Mesenteric fat pad (tissue), 1 donor: ENCODE measurements at places on chromosomes 4 and X.

GRCh38 chrX:54029529-54030143, 14.6 kb downstream of the PHF8 start:
- DNase-seq: no peak

GRCh38 chr4:13865871-13866669, 238.5 kb upstream of the BOD1L1 start:
- no peak for DNase-seq

- DNase-seq: no peak
These were observed 44.9 kb downstream of the NAT8L start for GRCh38 chr4:2103843-2104547.

DNA sequence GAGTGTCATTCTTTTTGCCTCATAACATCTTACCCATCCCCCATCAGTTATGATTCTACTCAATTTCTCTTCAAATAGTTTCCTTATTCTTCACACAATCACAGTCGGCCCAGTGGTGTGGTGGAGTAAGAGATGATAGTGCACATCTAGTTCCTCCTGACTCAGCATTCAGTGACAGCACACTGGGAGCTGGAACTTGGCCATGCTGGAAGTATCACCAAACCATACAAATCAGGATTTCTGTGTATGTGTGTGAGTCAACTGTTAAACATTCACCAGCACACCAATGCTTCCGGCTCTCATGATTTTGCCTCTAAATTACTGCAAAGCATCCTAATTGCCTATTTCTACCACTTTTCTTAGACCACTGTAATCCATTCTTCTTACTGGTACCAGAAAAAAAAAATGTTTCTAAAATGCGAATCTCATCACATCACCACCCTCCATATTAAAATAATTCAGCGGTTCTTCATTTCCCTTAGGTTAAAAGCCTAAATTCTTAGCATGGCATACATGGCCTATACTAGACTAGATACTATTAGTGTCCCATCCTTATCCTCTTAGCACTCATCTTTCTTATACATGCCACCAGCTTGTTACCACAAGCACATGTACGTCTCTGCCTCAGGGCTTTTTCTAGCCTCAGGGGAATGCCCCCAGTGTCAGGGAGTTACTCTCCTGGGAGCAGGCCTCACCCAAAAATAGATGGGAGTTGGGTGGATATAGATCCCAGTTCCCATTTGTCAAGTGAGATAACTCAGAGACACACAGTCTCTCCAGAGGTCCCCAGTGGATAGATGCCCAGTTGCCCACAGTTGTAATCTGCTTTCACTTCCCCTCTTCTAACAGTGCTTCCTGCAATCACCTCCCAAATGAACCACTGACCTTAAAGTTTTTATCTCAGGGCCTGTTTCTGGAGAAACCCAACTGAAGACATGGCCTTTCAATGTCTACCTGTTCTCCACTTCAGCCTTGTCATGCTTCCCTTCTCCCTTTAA, 49.2 kb upstream of the DDX53 start:
- DNase-seq: no peak

- DNase-seq: no peak
These were observed 42.3 kb upstream of the ANK2 start for GRCh38 chr4:113007151-113007550.

- DNase-seq: no peak
These were observed 645 bp downstream of the AMMECR1 start for GRCh38 chrX:110317061-110317819.

- DNase-seq: no peak
These were observed 97.1 kb upstream of the SH3RF1 start for GRCh38 chr4:169367826-169368225.

- DNase-seq: no peak
These were observed at the start of gene FAT1 for GRCh38 chr4:186723292-186724057. FAT1 (minus strand) TSS chr4:186723856; CDS start chr4:186709827, 14,029 bp downstream.
